T-helper 2 cell treated with Interferon-gamma antibody and Interleukin-4, amounts not matched to agents 5 μg/mL and 100 μg/mL, for 36 hours (primary cell): ENCODE measurements at places on chromosomes 4 and X.

GRCh38 chr4:148447681-148448080 is 5.5 kb upstream of the NR3C2 start:
- no peak for DNase-seq

DNA sequence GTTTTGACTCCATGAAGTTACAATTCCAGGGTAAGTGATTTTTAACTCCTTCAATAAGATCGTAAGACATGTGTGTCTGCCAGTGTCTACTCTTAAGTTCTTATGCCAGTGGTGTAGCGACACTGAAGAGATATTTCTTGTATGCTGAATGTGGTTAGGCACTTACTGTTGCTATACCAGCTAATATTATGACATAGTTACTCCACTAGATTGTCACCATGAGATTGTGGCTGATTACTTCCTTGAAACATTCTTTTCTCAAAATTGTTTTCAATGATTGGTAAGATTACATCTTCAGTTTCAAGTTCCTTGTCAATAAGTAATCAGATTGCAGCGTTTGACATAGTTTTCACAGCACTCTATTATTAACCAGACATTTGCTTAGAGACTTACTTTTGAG is 60.6 kb upstream of the PAGE5 start:
- DNase-seq, result no peak

GRCh38 chrX:19593690-19594089 is 78.4 kb upstream of the MAP3K15 start:
- no peak for DNase-seq

GRCh38 chr4:13151194-13151593 is 332.9 kb downstream of the RAB28 start:
- no peak for DNase-seq

DNA sequence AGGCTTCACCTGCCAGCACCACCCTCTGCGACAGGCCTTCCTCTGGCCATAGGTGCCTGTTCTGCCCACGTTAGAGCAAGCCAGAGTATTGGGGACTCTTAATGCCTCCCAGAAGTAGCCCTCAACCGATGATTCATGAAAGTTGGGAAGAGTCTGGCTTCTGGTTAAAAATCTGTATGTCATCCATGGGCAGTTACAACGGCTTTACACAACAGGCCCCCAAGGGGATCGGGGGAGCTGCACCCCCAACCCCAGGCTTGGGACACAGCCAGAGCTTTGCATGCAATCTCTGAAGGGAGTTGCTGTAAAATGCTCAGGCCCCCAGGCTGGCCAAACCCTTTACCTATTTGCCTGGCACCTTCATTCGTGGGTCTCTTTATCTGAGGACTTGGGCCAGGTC is 5.4 kb upstream of the CYTL1 start:
- no peak for DNase-seq

- no peak for DNase-seq
These were observed 277.5 kb downstream of the IL15 start for GRCh38 chr4:141913928-141914327.

- DNase-seq, result no peak
These were observed 58.4 kb upstream of the NKX1-1 start for GRCh38 chr4:1464581-1465171.

- no peak for DNase-seq
These were observed 67.2 kb upstream of the BRWD3 start for GRCh38 chrX:80876877-80877276.

DNA sequence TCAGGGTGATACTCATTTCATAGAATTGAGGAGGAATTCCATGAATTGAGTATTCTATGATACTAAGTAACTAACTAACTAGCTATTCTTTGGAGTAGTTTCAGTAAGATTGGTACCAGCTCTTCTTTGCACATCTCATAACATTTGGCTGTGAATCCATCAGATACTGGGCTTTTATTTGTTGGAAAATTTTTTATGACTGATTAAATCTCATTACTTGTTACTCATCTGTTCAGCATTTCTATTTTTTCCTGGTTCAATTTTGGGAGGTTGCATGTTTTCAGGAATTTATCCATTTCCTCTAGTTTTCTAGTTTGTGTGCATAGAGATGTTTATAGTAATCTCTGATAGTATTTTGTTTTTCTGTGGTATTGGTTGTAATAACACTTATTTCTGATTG is 70.8 kb upstream of the FREM3 start:
- no peak for DNase-seq

DNA sequence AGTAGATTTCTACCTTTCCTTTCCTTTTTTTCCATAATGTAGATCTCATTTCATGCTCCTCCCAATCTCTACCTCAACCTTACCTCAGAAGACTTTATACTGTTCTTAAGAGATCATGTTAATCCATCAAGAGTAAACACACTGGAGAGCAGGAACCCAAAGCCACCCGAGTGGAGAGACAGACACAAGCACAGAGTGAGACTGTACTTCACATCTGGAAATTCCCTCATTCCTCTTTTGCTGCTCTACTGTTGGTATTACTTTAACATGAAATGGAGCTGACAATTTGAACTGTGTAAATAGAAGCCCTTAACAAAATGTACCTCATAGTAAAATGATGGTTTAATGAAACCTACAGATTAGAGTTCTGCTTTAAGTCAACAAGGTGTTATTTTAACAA is 105.7 kb upstream of the RASGEF1B start:
- no peak for DNase-seq

DNA sequence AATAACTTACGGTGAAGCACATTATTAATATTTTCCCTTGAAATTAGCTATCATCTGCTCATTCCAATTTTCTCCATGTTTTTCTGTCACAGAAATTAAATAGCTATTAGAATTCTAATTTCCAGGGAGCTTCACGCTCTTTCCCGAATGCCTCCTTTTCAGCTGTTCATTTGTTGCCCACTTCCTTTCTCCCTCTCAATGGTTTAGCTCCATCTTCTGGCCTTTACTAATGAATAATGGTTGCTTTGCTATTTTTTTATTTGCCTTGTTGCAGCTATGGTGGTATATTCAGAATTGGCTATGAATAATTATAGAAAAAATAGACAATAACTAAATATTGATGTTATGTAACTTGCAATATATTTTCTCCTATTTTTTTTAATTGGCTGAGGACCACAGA is 70.5 kb downstream of the GRIA2 start:
- DNase-seq, result no peak
